ENCODE measurements at places on chromosomes 4 and X. TPM values are rescaled to one million over a fixed set of nuclear protein-coding genes. Genes with fewer than 3 reads are reported as not detected.

Gene SLC25A43
- total RNA-seq = 12.5 TPM

Gene ABLIM2
- total RNA-seq = 0.96 TPM

Gene RGN
- total RNA-seq = 1.4 TPM

DNA sequence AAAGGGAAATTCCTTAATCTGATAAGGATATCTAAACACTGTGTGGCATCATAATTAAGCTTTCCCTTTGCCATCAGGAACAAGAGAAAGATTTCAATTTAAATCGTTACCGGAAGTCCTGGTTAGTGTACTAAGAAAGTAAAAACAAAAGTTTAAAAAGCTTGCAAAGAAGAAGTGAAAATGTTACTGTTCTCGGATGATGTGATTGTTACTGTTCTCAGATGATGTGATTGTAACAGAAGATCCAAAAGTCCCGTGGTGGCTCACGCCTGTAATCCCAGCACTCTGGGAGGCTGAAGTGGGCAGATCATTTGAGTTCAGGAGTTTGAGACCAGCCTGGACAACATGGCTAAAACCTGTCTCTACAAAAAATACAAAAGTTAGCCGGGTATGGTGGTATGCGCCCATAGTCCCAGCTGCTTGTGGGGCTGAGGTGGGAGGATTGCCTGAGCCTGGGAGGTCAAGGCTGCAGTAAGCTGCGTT lies 62.5 kb downstream of the RGS12 start:
- DNase-seq = no peak

Gene APBB2
- total RNA-seq = 60.2 TPM

GRCh38 chrX:95332530-95332929 lies 1352.1 kb upstream of the DIAPH2 start:
- peak; percentile 8 for DNase-seq

Gene TCP11X2
- total RNA-seq = not detected

DNA sequence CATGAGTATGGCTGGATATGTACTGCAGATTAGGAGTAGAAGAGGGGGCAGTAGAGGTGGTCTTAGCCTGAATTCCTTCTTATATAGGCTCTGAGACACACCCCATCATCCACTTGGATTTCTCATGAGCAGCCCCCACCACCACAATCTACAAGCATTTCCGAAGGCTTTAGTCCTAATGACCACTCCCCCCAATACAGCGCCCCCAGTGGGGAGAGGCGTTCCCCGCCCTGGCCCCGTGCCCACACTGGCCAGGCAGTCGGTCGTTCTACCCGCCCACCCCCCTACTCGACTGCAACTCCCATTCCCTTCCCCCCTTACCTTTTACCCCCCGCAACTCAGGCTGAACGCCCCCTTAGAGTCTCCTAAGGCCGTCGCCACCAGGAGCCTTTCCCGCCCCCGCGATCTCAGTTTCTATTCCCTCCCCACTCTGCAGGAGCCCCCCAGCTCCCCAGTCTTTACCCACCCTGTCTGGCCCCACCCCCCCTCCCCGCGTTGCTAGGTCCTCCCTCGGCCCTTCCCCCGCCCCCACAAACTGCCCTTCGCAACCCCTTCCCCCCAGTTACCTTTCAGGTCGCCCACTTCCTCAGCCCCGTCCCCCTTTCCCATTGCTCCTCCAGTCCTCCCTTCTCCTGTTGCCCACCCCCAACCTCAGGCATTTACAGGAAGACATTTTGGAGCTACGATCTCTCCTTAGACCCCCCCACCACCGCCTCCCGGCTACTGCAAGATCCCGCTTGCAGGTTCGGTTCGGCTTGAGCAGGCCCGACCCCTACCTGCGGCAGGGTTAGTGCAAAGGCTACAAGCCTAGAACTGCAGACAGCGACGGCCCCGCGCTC lies 468 bp downstream of the ZMYM3 start:
- DNase-seq = peak; percentile 33

- DNase-seq = no peak
Measured at GRCh38 chrX:15128861-15129260, 141.0 kb downstream of the ASB9 start.

Gene PAGE2
- not detected for total RNA-seq

Gene UGT2B7
- total RNA-seq = 4.8 TPM

Gene GATA1
- not detected for total RNA-seq

Gene CSN1S1
- total RNA-seq = not detected

GRCh38 chr4:33334416-33334815 lies 2614.2 kb downstream of the PCDH7 start:
- no peak for DNase-seq

- DNase-seq = no peak
Measured at GRCh38 chrX:153968754-153969124, 2.9 kb downstream of the HCFC1 start.

DNA sequence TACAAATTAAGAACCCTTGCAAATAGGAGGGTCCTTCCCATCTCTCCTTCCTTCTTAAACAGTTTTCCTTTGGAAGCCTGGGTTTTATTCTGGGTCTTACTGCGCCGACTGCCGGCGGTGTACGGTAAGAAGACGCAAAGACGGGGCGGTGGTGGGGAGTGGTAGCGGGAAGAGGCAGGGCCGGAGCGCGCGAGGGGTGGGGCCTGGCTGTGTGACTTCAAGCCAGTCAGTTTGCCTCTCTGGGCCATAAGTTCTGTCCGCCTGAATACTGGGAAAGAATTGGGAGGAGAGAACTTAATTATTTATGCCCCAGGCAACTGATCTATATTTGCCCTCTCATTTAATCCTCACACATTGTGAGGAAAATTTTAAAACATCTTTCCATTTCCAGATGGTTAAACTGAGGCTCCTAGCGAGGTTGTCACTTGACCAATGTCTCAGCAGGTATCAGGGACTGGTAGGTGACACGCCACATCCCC lies 726 bp upstream of the KANTR start:
- DNase-seq = peak; percentile 81

- DNase-seq = peak; percentile 15
Measured at GRCh38 chrX:68183612-68184214, 249.6 kb downstream of the OPHN1 start.

- DNase-seq = no peak
Measured at GRCh38 chrX:75638332-75638731, 115.5 kb upstream of the ZDHHC15 start.

- no peak for DNase-seq
Measured at GRCh38 chr4:98905839-98906238, 23.1 kb downstream of the EIF4E start.

- DNase-seq = no peak
Measured at GRCh38 chr4:15873117-15873516, 65.4 kb downstream of the FGFBP1 start.

- DNase-seq = no peak
Measured at GRCh38 chr4:56348576-56348975, 38.7 kb downstream of the AASDH start.

Gene POU4F2
- 5.3 TPM for total RNA-seq

GRCh38 chrX:17550011-17550410 lies 175.0 kb downstream of the NHS start:
- DNase-seq = no peak

DNA sequence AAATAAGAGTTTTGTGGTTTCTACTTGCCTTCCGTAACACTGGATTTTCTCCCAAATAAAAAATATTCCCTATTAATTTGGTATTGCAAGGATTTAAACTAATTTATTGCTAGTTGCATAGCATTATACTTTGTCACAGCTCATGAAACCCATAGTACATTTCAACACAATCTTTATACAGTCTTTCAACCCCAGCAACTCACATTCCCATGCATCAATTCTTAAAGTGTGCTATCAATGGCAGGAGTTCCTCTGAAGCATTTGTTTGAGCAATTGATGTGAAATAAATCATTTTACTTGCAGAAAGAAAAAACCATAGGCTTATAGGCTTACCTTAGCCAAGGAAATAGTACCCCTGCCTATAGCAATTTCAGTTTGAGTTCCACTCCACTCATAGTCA lies 251.9 kb downstream of the PAPSS1 start:
- DNase-seq = no peak

Gene TEX11
- total RNA-seq = not detected

Gene PPEF1
- total RNA-seq = 0.48 TPM

Gene GPRASP1
- total RNA-seq = 13.2 TPM

GRCh38 chr4:20960291-20960690 lies 260.0 kb downstream of the PACRGL start:
- no peak for DNase-seq

- DNase-seq = no peak
Measured at GRCh38 chrX:153573984-153574383, 25.0 kb downstream of the CCNQ start.

- no peak for DNase-seq
Measured at GRCh38 chr4:24453951-24454350, 130.4 kb downstream of the DHX15 start.

DNA sequence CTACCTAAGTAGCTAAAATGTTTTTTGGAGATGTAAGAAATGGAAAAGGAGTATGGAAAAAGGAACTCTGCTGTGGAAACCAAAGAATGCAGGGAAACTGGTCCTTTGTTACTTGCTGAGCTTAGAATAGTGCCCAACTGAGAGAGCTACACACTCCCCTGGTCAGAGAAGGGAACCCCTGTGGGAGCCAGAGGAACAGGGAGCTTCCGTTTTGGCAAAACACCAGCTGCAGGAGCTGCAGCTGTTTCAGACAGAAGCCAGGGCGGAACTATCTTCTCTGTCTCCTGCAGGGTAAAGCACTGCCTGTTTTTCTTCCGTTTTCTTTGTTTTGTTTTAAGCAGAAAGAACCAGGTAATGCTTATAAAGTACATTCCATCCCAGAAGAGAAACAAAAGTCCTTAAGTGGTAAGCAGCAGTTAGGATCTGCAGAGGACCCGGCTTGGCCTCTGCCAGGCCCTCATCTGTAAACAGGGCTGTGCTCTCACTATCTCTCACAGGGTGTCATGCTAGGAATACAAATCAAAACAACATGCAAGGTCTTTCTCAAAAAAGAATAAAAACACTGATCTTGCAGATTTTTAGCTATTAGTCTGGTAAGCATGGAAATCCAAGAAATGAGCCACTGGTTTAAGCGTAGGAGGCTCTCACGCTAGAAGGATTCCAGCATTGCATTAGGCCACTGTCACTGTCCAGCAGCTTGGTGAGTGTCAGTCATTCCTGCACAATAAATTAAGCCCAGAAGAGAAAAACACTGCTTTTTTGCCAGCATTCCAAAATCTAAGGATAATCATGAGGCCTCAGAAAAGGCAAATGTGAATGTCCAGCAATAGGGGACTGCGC lies 76.1 kb downstream of the CHST7 start:
- peak; percentile 49 for DNase-seq

GRCh38 chrX:112774651-112775293 lies 65.9 kb downstream of the AMOT start:
- no peak for DNase-seq

Gene ENPP6
- 1.2 TPM for total RNA-seq

Gene HTN3
- 4.8 TPM for total RNA-seq

GRCh38 chr4:80918004-80918403 lies 112.5 kb upstream of the BMP3 start:
- DNase-seq = no peak

DNA sequence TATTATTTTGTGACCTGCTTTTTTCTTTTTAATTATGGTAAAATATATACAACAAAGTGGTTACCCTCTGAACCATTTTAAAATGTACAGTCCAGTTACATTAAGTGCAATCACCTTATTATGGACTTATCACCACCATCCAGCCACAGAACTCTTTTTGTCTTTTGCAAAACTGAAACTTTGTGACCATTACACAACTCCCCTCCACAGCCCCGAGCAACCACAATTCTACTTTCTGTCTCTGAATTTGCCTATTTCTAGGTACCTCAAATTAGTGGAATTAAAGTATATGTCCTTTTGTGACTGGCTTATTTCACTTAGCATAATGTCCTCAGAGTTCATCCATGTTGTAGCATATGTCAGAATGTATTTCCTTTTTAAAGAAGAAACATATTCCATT lies 39.3 kb upstream of the WWC2 start:
- DNase-seq = no peak

DNA sequence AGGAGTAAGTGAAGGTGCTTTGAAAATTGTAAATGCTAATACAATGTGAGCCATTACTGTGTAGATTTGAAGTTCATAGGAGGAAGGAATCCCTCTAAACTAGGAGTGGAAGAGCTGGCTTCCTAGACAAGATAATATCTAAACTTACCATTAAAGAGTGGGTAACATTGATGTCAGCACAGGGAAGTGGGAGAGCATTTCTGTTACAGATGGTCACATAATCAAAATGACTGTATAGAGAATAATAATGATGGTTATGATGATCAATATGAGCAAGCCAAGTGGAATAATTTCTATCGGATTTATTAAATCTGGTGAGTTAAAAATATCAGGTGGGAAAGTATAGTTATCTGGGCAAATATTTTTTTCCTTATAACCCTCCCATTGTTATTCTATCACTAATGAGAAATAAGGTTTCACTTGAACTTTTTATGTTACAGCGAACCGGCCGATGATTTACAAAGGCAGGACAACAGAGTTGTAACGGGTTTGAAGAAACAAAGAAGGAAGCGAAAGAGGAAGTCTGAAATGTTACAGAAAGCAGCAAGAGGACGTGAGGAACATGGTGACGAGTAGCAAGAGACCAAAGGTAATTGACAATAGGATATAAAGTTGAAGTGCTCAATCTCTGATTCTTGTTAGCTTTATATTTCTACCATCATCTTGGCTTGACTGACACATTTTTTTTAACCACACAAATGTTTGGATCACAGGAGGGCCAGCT lies 43.5 kb downstream of the FMR1NB start:
- no peak for DNase-seq

DNA sequence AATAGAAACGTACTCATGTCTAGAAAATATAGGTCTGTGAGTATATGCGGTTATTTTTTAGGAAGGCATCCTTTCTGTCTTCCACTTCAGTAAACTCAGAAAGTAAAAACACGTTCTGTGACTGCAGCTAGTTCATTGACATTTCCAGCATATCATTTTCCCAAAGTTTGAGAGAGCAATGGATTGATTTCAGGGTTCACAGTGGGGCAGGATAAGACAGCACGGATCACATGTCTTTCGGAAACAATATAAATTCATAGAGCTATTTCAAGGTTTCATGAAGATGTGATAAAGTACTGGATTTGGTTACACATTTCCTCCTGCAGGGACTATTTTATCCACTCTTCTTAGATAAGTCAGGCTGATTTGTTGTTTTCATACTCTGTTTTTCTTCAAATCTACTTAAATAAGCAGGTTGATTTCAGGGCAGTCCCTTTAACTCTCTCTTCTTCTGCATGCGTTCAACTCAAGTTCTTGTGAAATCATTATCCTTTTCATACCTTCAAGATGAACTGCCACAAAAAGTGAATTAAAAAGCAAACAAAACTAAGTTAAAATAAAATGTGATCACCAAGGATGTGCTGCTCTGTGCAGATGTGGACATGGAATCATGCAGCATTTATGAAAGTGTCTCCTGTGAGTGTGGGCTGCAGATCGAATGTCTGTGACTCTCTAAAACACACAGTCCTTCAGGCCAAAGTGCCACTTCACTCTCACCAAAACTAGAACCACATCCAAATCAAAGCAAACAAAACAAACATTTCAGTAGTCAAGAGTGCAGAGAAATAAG lies 187.7 kb downstream of the UNC5C start:
- DNase-seq = peak; percentile 70

- no peak for DNase-seq
Measured at GRCh38 chr4:26533685-26534084, 43.4 kb upstream of the CCKAR start.

Data from umbilical cord (tissue), 2 donors.